ENCODE measurements at places on chromosomes 2 and 18. TPM values are rescaled to one million over a fixed set of nuclear protein-coding genes. Genes with fewer than 3 reads are reported as not detected.

Gene SLC38A11
- total RNA-seq, result 9.9 TPM

Gene FBXO41
- 1.2 TPM for total RNA-seq

Gene CKAP2L
- total RNA-seq, result 4.1 TPM

DNA sequence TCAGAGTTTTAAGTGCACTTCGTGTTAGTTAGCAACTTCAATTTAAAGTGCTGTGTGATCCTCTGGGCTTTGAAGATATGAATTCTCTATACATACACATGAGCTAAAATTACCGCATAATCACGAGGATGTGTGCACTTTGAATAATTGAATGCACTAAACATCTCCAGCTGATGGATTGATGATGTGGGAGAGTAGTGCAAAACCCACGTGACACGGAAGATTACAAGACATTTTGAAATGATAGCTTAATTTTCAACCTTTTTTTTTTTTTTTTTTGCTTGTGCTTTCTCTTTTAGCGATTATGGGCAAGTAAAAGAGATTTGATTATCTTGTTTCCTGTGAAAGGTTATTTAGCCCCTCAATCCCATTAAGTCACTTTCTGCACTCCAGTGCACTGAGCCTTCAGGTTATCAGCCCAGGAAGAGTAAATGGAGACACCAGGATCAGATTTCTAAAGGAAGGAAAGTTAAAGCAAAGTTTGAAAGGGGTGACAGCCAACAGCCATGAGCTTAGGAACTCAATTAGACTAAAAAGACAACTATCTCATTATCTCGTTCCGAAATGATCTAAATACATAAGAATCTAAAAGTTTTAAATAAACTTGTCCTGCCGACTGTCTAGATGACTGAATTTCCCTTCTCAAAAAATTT is 81.6 kb downstream of the CDK15 start:
- peak; percentile 36 for DNase-seq

GRCh38 chr2:3368261-3368722 is 9.3 kb downstream of the EIPR1 start:
- no peak for DNase-seq

DNA sequence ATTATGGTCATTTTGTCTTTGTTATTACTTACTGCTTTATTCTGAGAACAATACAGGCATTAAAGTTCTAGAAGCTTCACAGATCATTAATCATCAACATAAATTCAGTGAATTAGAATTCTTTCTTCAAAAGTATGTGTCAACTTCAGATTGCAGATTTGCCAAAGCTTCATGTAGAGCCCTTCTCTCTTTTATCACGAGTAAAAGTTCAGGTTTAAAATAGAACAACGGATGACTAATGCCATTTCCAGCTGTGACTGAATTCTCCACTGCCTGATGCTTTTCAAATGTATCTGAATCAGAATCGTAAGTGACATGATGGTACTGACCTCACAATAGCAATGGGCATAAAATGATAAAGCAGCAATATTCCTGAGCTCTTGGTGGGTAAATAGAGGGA is 116.0 kb downstream of the ABCA12 start:
- DNase-seq, result no peak

- DNase-seq, result no peak
These were observed 34.2 kb downstream of the TBC1D8 start for GRCh38 chr2:101116841-101117552.
